ENCODE measurements at places on chromosomes 1 and 21.

- no peak for DNase-seq
These were observed 21.0 kb upstream of the PADI2 start for GRCh38 chr1:17140279-17140678.

GRCh38 chr1:108038653-108039236, 73.8 kb upstream of the VAV3 start:
- no peak for DNase-seq

- DNase-seq, result no peak
These were observed 57.0 kb upstream of the SYNC start for GRCh38 chr1:32759521-32759981.

DNA sequence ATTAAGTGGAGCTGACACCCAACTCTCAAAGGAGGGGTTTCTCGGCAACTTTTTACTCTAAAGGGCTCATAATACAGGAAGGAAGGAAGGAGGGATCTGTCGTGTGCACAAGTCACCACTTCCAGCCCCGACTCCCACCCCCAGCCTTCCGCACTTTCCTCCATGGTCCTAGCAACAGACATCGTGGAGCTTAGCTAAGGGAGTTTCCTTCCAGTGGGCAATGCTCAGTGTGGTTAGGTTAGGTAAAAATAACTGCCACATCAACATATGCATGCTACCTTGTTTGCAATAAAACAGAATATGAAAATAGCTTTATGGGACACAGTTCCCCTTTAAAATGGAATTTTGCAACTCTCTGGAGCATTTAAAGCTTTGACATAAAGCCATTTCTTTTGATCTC, 35.2 kb downstream of the KANK4 start:
- DNase-seq, result no peak

DNA sequence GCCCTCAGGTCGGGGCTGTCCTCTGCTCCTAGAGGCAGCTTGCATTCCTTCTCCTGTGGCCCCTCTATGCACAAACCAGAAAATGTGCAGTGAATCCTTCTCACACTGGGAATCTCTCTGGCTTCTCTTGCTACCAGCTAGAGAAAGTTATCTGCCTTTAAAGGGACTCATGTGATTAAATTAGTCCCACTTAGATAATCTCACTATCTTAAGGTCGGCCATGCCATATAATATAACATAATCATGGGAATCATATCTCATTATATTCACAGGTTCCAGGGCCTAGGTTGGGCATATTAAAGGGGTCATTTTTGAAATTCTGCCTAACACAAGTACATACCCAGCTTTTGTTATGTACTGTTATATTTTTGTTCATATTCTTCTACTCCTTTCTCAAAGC, 31.4 kb downstream of the PTGFR start:
- no peak for DNase-seq

DNA sequence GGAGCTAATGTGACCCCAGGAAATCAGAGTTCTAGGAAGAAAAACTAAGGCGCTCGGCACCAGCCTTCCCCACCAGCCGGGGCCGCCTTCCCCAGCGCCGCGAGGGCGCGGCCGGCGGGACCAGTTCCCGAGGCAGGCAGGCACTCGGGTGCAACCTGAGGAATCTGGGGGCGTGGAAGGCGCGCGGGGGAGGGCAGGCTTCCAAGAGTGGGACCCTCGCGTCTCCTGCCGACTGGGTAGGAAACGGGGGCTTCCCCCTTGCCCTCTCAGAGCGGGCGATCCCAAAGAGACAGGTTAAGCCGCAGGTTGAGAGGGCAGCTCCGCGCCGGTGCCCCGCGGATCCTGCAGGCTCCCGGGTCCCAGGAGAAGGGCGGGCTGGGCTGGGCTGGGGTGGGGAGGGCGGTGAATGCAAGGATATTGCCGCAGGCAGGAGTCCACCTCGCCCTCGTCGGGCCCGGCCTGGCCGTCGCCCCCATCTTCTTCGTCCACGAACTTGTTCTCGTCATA, 431 bp downstream of the ARPC5 start:
- DNase-seq, result no peak

Measured in amniotic stem cell (primary cell).